Astrocyte of the spinal cord (primary cell): ENCODE measurements at places on chromosomes 13 and 19.

- no peak for DNase-seq
These were observed 17.8 kb downstream of the GPR12 start for GRCh38 chr13:26742691-26743358.

- DNase-seq, result peak; percentile 48
These were observed 7.5 kb downstream of the ARL11 start for GRCh38 chr13:49635599-49636433.

- DNase-seq, result no peak
These were observed 42.1 kb downstream of the STK24 start for GRCh38 chr13:98534821-98535220.

DNA sequence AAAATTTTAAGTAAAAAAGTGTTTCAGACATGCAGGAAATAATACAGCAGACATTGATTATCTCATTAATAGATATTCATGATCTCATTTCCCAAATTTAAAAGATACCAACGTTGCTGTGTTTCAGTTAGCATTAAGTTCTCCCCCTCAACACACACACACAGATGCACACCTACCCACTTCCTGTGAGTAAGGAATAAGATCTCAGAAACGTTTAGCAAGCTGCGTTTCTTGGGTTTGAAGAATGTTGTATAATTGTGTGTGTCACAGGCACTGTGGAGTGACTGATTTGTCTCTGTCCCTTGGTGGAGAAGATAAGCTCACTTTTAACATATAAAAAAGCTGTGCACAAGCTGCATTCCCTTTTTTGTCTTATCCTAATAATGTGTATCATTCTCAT lies 196.8 kb downstream of the PDS5B start:
- peak; percentile 38 for DNase-seq

GRCh38 chr13:58704953-58705352 lies 1073.4 kb downstream of the PCDH17 start:
- no peak for DNase-seq

DNA sequence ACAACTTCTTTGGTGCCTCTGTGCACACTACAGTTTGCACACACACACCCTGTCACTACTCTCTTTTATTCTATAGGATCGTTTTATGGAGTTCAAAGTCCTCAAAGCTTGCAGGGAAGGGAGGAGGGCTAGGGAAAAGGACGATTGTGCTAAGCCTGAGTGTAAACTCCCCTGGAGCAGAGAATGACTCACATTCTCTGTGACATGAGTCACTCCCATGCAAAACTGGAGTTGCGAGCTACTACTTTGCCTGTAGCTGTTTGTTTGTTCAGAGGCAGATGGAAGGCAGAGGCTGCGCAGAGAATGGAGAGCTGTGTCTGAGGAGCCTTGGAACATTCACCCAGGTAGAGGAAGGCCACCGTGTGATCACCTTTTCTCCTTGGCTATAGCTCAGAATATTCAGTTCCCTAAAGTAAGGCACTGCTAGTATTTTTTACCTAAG lies 80.5 kb upstream of the MBNL2 start:
- peak; percentile 87 for DNase-seq

GRCh38 chr19:12797141-12797587 lies 4.4 kb downstream of the PRDX2 start:
- DNase-seq, result no peak

DNA sequence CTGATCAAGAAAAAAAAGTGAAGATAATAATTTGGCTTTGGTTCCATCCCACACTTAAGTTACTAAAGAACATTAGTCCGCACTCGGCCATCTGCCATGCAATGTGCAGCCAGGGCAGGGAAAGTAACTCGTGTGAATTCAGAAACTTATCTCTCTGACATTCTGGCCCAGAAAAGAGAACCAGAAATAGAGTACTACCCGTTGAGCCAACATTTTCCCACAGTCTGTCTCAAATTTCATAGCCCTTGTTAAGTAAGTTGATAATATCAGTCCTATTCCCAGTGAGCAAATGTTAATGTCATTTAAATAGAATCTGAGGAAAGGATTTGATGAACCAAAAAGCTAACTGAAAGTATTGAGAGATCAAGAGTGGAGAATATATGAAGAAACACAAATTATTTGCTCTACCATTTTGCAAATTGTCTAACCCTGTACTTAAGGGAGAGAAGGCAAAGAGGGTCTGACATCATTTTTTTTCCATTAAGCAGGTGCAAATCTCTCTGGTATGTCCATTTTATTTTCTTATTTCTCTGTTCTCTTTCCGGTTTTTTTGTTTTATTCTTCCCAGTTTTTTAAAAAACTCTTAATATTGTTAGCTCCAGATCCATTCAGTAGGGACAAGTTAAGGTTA lies 156.3 kb downstream of the NDFIP2 start:
- no peak for DNase-seq

- DNase-seq, result no peak
These were observed 263.7 kb downstream of the KCTD12 start for GRCh38 chr13:76622315-76623040.

- no peak for DNase-seq
These were observed 11.6 kb downstream of the ATP4B start for GRCh38 chr13:113646376-113646775.

GRCh38 chr13:43939086-43939485 lies 59.4 kb downstream of the LACC1 start:
- no peak for DNase-seq

DNA sequence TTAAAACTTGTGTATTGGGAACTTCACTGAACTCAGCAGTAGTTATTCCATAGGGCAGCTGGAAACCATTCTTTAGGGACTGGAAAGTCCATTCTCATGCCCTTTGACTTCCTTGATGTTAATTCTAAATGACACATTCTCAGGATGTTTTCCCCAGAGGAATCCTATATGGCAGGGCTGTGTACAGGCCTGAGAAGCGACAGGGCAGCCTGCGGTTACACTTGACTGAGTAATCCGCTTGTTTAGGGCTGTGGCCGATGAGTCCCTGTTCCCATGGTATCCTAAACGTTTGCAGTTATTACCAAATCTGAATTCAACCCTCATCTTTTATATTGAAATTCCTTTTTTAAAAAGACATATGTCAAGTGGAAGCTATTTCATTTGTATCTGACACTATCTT lies 83.5 kb downstream of the COL4A2 start:
- peak; percentile 91 for DNase-seq

GRCh38 chr19:55586976-55587668 lies 6.5 kb upstream of the ZNF579 start:
- peak; percentile 91 for DNase-seq

GRCh38 chr19:1507763-1508506 lies 4.9 kb downstream of the ADAMTSL5 start:
- DNase-seq, result peak; percentile 94
